ENCODE measurements at places on chromosomes 7 and 10.
A peak's percentile ranks its signal among the peaks of the same experiment; 100 is the strongest.

- DNase-seq, result no peak
Measured at GRCh38 chr10:3294919-3295581, 122.5 kb upstream of the PITRM1 start.

DNA sequence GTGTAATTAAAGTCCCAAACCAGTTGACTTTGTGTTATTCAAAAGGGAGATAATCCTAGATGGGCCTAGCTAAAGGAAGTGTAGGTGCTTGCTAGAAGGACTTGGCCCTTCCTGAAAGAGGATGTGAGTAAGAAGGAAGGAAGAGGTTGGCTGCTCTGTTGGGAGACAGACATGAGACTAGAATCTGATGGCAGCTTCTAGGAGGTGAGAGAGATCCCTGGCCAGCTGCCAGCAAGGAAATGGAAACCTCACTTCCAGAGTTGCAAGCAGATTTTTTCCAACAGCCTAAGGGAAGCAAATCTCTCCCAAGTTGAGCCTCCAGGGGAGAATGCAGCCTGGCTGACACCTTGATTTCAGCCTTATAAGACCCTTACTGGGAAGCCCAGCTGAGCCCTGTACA lies 368.4 kb upstream of the ZMIZ1 start:
- DNase-seq, result no peak

DNA sequence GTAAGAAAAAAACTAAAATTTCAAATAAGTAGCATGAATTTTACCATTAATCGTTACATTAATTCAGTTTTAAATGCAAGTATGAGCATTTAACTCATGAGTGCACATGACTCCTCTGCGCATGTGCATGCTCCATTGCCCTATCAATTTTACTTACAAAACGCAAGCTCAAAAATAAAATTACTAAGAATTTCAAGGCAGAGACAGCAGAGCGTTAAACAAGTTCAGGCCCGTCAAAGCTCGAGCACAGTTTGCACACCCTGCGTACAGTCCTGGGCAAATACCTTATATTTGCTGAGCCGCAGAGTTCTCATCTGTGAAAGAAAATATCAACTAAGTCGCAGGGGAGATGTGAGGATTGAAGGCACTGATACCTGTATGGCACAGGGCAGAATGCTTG lies 373.6 kb downstream of the BBS9 start:
- no peak for DNase-seq

- DNase-seq, result peak; percentile 66
Measured at GRCh38 chr7:55534262-55534915, 37.9 kb downstream of the VOPP1 start.

DNA sequence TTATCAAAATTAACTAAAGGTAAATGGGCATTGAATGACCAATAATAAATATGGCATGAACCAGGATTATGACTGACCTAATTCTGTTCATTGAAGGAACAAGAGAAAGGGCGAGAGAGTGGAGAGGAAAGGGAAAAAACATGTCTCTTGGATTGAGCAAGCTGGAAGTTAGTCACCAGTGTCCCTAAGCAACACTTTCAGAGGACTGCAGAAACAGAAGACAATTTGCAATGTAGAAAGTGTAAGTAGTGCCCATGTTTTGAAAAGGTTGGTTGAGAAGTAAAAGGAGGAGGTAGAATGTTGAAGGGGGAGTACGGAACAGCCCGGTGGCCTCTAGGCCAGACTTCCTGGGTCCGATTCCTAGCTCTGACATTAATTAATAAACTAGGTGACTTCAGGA lies 94.6 kb downstream of the FAS start:
- no peak for DNase-seq

DNA sequence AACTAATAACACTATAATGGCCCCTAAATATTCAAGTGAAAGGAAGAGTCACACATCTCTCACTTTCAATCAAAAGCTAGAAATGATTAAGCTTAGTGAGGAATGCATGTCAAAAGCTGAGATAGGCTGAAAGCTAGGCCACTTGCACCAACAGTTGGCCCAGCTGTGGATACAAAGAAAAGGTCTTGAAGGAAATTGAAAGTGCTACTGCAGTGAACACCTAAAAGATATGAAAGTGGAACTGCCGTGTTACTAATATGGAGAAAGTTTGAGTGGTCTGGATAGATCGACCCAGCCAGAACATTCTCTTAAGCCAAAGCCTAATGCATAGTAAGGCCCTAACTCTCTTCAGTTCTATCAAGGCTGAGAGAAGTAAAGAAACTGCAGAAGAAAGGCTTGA lies 12.1 kb upstream of the SNX13 start:
- no peak for DNase-seq

DNA sequence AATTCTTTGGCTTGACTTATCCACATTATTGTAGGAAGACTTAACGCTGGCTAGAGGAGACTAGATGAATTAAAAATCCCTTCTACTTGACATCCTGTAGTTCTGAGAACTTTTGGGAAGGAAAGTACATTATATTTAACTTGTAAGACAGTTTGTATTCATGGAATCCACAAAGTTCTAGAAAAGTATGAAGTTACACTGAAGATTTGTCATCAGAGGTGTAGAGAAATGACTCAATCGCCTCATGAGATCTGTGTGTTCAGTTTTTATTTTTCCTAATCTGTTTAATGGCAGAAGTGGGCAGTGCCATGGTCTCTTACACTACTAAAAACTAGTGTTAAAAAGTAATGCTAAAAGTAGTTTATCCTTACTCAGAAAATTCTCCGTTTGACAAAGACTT lies 89.1 kb upstream of the SMIM30 start:
- no peak for DNase-seq

- DNase-seq, result no peak
Measured at GRCh38 chr10:42754155-42755027, 28.2 kb upstream of the BMS1 start.

GRCh38 chr10:103632247-103632642 lies 138.7 kb downstream of the NEURL1 start:
- DNase-seq, result no peak

GRCh38 chr10:10985361-10985760 lies 32.3 kb upstream of the CELF2 start:
- no peak for DNase-seq

DNA sequence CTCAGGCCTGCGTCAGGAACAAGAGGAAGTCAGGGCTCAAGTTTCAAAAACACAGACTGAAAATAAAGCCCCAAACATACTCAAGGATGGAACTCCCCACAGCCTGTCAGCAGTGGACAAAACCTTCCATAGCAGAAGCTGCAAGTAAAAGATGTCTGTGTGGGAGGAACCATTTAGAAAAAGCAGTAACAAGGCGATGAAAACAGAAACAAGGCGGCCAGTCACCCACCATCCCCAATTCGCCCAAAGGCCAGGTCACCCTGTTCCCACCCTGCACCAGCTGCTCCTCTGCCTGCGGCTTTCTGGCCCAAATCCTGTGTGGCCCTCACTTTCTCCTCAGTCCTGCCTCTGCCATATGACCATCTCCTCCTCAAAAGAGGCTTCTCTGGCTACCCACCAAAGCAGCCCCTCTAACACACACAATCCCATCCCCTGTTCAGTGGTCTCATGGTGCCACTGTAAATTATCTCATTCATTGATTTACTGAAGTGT lies 27.8 kb downstream of the KCNMA1 start:
- DNase-seq, result no peak

DNA sequence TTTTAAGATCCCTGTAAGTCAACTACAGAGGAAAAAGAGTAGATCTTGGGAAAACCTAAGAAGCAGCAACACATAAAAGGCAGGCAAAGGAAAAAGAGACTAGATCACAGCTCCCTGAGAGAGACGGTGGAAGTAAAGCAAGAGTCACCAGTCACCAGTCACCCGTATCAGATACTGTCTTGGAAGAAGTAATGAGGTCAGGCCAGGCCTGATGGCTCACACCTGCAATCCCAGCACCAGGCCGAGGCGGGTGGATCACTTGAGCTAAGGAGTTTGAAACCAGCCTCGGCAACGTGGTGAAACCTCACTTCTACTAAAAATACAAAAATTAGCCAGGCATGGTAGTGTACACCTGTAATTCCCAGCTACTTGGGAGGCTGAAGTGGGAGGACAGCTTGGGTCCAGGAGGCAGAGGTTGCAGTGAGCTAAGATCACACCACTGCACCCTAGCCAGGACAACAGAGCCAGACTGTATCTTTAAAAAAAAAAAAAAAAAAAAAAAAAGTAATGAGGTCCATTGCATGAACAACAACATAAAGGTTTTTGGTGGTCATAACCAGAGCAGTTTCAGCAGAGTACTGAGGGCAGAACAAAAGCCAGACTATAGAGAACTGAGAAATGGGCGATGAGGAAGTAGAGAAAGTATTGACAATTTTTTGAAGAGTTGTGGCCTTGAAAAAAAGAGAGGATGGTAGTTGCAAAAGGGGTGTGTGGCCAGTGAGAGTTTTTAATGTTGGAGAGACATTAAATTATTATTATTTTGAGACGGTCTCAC lies 16.9 kb downstream of the ZNF713 start:
- no peak for DNase-seq

DNA sequence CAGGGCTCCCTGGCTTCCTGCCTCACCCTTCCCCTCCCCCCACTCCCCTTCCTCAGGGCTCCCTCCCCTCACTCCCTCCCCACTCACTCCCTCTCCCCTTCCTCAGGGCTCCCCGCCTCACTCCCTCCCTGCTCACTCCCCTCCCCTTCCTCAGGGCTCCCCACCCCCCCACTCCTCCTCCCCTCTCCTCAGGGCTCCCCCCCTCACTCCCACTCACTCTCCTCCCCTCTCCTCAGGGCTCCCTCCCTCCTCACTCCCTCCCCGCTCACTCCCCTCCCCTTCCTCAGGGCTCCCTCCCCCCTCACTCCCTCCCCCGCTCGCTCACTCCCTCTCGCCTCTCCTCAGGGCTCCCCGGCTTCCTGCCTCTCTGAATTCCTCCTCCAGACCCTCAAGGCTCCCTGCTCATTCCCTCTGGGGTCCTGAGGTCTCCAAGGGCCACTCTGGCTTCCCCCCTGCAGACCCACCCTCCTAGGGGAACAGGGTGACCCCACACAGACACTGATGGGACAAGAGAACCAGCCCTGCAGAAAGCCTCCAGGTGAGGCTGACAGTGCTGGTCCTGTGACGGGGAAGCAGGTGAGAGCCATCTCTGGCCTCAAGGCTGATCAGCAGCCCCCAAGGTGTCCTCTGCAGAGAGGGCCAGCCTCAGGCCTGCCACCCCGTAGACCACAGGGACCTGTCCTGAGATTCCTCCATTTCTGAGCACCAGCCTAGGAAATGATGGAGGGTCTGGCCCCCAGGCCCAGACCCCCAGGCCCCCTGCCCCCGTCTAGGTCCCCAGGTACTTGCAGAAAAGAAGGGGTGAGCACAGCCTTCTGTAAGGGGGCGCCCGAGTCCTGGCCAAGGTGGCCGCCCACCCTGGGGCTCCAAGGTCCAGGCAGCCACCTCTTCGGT lies 47.2 kb downstream of the PWWP2B start:
- DNase-seq, result no peak

DNA sequence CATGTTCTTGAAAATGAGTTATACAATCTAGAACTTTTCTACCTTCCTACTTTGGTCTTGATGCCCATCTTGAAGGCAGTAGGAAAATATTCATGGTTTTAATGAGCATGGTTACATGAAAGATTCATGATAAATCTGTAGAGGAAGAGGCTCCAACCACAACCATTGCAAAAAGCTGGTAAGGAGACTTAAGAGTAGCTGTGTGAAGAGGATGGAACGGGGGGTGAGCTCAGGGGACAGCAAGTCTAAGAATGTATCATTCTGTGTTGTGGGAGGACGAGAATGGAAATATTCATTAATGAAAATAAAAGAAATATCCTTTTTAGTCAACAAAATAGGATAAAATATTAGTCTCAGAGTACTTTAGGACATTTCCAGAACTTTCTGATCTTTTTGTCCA lies 81.1 kb downstream of the BMPER start:
- no peak for DNase-seq

DNA sequence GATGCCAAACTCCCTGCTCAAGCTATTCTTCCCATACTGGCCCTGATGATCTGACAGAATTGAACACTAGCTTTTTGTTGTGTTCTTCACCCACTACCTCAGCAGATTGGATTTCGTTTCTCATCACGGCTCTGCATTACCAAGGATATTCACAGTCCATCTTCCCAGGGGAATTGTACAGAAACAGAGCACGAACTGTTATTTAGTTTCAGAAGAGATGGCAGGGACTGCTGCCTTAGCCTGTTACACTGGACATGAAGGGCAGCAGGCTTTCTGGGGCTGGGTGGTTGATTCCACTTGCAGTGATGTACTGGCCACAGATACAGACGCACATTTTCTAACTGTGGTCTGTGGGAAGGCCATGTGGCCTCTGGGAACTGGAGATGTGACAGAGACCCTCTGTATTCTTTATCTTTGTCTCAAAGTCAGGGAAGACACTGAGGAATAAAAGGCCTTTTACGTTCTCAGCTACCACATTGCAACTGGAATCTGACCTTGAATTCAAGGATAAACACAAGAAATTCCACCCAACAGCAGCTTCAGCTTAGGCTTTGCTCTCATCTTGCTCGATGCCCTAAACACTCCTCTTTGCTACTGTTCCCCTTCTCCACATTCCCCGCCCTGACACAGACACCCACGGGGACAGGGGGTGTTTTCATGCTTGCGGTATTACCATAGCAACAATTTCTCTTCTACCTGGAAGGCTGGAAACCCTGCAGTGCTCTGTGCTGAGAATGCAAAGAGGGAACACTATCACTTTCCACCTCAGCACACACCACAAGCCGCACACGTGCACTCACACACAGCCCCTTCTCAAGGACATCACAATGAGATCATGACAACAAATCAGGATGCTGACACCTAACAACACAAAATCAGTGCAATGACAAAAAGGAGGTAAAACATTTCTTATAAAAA lies 81.7 kb downstream of the RNF216 start:
- DNase-seq, result peak; percentile 44

GRCh38 chr10:124279882-124280281 lies 138.8 kb downstream of the OAT start:
- DNase-seq, result no peak

DNA sequence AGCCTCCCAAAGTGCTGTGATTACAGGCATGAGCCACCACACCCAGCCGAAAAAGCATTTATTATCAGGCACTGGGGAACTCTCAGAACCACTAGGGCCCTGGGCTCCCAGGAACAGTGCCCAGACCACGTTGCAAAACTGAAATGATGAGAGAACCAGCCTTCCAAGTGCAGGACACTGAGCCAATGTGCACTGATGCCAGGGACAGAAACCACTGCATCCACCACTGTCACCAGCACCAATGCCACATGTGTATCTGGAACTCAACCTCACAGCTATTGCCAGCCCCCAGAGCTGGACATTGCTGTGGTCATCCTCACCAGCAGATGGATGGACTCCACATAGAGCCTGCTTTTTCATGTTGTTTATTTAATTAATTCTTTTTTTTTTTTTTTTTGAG lies 28.2 kb upstream of the TPST1 start:
- DNase-seq, result no peak

- no peak for DNase-seq
Measured at GRCh38 chr10:110083884-110084283, 76.1 kb downstream of the ADD3 start.

- no peak for DNase-seq
Measured at GRCh38 chr10:34434119-34434594, 380.9 kb downstream of the PARD3 start.
